ENCODE measurements at places on chromosomes 1 and 21. TPM values are rescaled to one million over a fixed set of nuclear protein-coding genes. Genes with fewer than 3 reads are reported as not detected.
A peak's percentile ranks its signal among the peaks of the same experiment; 100 is the strongest.

KLHDC7A gene
- total RNA-seq = 0.29 TPM

COL24A1 gene
- 1.4 TPM for total RNA-seq

MCL1 gene
- total RNA-seq = 103 TPM

SMIM1 gene
- 25.4 TPM for total RNA-seq

GBP7 gene
- total RNA-seq = not detected

CCDC185 gene
- total RNA-seq = 0.12 TPM

TSPEAR gene
- 0.39 TPM for total RNA-seq

DOCK7 gene
- total RNA-seq = 16.0 TPM

- DNase-seq = no peak
Measured at GRCh38 chr21:38294609-38295008, 37.8 kb downstream of the KCNJ15 start.

- DNase-seq = no peak
Measured at GRCh38 chr1:53862507-53862906, 24.4 kb upstream of the NDC1 start.

DNA sequence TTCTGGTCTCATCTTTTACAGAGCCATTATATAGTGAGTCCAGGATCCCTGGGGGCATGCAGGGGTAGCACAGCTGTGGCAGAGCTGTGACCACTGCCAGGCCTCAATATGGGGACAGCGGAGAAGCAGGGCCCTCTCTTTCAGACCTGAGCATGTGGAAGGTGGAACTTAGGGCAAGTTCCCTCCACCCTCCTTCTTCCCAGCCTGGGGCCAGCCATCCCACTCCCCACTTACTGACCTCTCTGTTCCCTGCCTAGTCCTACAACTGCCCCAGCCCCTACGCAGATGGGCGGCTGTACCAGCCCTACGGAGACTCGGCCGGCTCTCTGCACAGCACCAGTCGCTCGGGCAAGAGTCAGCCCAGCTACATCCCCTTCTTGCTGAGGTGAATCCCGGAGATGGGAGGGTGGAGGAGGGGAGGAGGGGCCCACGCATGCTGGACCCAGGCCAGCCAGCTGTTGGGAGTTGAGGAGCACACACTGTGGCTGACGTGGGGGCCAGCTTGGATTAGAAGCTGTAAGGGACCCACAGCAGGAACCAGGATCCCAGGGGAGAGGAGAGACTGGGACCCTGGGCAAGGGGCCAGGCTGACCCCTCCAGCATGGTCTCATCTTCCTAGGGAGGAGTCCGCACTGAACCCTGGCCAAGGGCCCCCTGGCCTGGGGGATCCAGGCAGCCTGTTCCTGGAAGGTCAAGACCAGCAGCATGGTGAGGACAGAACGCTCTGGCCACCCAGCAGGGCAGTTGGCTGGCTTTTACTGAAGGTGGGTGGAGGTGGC is 10.7 kb downstream of the PSRC1 start:
- no peak for DNase-seq

GRCh38 chr1:43314233-43314632 is 13.5 kb downstream of the TIE1 start:
- DNase-seq = no peak

- DNase-seq = no peak
Measured at GRCh38 chr1:161091093-161091492, 1.7 kb upstream of the NECTIN4 start.

DNA sequence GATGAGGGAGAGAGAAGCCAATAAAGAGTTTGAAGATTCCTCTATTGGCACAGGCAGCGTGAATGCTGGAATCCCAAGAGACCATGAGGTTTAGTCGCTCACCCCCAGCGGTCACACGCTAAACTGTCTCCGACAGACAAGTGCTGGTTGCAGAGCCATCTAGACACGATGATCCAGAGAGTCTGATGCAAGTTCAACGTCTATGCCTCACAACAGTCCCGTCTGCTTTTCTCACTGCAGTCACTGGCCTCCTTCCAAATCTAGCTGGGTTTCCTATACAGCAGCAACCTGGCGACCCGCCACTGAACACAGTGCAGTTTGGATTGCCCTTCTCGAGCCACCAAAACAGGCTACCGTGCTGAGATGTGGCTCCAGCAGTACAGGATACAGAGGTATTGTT is 98.6 kb upstream of the KRTAP19-8 start:
- DNase-seq = peak; percentile 68

DNA sequence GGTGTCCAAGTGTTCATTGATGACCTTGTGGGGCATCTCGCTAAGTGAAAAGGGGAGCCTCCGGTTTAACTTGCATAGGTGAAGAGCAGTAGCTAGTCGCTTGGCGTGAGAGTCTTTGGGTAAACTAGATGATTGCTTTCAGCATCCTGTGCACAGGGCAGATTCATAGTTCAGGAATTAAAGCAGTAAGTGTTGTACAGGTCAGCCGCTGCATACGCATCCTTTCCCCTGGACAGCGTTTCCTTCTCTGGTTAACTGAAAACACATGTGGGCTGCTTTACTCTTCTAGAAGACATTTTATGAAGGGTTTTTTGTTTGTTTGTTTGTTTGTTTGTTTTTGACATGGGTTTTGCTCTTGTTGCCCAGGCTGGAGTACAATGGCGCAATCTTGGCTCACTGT is 12.1 kb downstream of the NDUFV3 start:
- no peak for DNase-seq

- no peak for DNase-seq
Measured at GRCh38 chr1:17763995-17764394, 8.9 kb downstream of the ACTL8 start.

DNA sequence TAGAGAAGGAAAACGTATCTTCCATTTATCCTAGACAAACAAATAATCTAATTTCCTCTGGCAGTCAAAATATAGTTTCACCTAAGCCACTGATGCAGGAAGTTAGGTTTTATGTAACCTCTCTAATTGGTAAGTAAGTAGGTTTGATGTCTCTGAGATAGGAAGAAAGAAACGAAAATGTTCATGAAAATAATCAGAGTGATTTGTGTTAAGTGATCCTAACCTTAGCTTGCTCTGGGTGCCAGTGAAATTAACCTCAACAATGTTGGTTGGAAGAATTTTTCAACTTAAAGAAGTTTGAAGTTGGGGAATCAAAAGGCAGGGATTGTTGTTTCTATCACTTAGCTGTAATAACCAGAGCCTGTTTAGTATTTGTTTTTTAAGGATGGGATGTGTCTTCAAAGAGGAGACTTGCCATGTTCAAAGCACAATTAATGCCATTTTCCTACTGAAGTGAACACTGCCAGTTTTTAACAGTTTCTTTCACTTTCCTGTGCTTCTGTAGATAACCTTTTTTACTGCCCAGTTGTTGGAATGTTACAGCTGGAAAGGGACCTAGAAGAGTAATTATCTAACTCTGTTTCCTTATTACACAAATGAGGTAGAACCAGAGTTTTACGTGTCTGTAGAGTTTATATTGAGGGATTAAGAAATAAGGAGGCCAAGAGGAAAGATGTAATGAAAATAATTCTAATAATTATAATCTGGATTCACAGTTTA is 18.4 kb downstream of the HIPK1 start:
- DNase-seq = no peak

DNA sequence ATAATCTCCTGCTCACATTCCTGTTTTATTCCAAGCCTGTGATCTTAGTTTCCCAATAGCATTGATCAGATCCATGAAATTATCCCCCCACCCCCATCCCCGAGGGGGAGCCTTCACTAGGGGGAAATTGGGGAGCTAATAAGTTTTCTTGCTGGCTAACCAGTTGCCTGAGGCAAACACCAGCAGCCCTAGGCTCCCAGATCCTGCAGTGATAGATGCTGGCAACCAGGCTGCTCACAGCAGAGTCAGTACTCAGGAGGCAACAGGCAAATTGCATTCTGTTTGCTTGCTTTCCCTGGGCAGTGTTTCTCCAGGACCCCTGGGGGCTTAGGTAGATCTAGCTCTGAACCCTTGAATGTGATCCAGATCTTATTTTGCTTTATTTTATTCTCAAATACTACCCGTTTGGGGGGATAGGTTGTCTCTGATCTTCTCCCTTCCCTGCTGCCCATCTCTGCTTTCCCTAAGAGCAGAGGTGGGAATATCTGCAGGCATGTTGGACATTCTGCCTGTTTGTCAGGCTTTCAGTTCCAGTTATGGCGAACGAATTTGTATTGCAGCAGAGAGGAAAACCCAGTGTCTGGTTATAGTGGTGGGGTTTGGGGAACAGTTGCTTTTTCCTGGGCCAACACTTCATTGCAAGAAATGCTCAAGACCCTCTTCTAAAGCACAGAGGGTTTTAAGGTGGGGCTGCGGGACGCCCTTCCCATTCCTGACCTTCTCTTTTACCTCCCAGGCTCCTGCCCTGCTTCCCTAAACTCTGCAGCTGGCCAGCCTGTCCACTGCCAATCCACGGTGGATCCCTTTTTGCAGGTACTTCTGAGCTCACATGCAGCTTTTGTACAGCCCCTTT is 289.8 kb upstream of the PLXNA2 start:
- DNase-seq = no peak

GRCh38 chr1:30283199-30283962 is 440.0 kb downstream of the MATN1 start:
- no peak for DNase-seq

- no peak for DNase-seq
Measured at GRCh38 chr1:66464802-66465201, 69.2 kb upstream of the SGIP1 start.

DNA sequence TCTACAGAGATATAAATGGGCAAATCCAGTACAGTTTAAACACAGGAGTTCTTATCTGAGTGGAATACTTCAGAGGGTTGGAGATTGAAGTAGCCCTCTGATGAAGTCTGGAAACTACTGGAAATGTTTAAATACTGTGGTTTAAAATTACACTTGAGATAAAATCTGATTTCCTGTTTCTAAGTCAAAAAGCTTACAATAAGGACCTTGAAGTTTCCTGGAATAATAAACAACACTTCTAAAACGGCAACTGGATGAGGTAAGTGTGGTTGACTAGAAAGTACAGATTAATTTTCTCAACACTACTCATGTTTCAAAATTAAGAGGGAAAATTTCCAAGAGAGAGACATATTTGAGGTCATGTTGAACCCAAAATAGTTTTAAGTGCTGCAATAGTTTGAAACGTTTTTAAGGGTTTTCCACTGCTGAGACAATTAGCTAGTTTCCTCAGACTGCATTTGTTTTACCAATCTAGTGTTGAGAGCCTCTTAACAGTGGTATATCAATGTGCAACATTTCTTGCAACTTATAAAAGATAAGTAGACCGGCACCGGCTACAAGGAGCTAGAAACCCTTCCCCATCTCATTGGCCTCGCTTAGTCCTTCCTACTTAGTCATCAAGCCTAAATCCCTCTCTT is 27.4 kb downstream of the KCNA3 start:
- DNase-seq = no peak

DNA sequence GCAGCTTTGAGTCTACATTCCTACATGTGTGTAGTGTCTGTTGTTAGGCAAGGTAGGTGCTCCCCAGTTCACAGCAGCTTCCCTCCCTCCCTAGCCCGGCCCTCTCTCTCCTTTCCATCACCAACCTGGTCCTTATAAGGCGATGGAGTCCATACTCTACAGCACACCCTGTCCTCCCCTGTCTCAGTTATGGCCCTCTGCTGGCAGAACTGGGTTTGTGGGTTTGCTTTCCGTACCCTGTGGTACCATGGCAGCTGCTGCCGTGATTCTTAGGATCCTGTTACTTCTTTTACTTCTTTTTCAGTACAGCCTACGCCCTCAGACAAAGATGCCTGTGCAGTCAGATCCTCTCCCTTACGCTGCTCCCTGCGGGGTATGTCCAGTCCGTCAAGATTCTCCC is 31.7 kb downstream of the AK5 start:
- no peak for DNase-seq

GRCh38 chr21:43864313-43864961 is 586 bp upstream of the AGPAT3 start:
- DNase-seq = peak; percentile 67

DNA sequence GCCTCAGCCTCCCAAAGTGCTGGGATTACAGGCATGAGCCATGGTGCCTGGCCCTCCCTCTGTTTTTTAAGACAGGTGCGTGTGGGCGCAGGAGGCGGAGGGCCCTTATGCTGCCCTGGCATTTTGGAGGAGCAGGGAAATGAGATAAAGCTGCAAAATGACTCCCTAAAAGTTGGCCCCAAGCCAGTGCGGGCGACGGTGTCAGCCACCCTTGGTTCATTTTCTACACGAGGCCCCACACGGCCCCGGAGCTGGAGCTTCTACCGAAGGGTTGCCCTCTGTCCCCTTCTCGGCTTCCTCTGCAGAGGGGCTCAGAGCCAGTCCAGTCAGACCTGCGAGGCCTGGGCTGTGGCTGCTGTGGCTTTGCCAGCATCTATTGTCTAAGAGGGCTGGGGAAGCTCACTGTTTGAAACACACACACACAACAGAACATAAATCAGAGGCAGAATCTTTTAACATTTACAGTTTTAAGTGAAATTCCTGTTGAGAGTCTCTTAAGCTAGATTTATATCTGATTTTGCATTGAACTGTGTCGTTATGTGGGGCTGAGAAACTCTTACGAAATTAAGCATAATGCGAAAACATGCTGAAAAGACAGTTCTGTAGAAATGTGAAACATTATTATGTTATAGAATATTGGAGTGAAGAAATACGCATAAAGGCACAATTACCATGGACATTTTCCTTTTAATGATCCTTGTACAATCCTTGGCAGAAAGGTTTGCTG is 255.9 kb downstream of the CAMTA1 start:
- DNase-seq = no peak

- no peak for DNase-seq
Measured at GRCh38 chr21:44564886-44565598, 6.4 kb upstream of the KRTAP10-3 start.

GRCh38 chr1:151158326-151158725 is 1.9 kb downstream of the TNFAIP8L2 start:
- no peak for DNase-seq

DNA sequence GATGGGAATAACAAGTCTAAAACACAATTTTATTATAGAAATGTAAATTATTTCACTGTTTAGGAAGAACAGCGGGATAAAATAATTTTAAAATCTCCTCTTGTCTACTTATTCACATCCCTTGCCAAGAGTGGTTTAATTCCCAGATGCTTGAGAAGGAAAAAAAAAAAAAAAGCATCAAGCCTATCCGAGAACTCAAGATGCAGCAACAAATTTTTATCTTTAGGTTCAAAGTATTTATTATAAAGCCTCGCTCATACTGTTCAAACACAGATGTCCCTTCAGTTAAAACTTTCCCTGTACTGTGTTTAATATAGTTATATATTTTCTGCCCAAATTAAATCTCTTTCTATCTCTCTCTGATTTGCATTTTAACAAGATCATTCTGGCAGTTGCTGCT is 1615.8 kb downstream of the PLA2G4A start:
- DNase-seq = no peak

DNA sequence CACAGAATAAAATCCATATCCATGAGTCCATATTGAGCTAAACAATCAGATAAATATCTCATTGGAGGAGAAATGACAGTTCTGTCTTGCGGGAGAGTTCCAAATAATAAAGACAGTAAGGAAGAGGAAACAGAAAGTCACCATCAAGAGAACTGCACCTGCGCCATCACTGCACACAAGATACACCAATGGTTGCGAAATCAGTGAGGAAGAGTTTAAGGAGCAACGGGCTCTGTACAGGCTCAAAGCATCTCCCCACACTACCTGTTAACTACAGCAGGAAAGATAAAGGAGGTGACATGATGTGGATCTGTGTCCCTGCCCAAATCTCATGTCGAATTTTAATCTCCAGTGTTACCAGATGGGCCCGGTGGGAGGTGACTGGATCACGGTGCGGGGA is 7.8 kb downstream of the C2CD2 start:
- DNase-seq = no peak

Measured in left cardiac atrium (tissue), 4 donors.